ENCODE measurements at places on chromosomes 11 and 22.

- DNase-seq = no peak
These were observed 4.5 kb downstream of the NEAT1 start for GRCh38 chr11:65426839-65427690.

DNA sequence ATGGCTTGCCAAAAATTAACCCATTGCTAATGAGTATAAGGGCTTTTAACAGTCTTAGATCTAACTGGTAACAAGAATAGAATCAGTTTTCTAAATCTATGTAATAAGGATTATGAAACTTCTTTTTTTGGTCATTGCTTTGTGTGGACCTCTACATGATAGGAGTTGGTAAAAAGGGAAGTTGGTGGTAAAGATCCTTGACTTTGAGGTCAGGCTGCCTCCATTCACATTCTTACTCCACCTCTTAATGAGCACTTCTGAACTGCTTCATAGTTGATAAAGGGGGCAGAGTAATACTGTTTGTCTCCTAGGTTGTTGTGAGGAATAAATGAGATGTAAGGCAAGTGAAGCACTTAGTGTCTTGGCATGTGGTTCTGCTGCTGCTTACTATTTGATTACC lies 10.6 kb downstream of the EIF3M start:
- no peak for DNase-seq

DNA sequence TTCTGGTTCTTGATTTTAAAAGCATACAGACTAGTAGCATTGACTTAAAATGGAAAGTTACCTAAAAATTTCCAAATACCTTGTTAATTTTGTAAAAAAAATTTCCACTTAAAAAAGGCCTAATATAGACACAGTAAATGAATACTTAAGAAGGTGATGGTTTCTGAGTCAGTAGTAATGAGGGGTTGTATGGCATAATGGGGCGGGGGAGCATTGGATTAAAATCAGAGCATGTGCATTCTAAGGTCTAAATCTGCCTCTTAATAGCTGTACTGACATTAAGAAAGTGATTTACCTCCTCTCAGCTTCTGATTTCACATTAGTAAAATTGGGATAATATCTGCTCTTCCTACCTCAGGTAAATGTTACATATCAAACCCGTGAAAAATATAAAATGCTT lies 446.5 kb downstream of the AASDHPPT start:
- no peak for DNase-seq

- DNase-seq = no peak
These were observed 96.4 kb downstream of the CACNA1I start for GRCh38 chr22:39666926-39667325.

GRCh38 chr11:131993246-131993645 lies 622.8 kb downstream of the NTM start:
- no peak for DNase-seq

- no peak for DNase-seq
These were observed at the start of gene P2RX6 for GRCh38 chr22:21014726-21015465. Gene P2RX6 (plus strand): TSS chr22:21015165. CDS start chr22:21015175, 10 bp downstream.

DNA sequence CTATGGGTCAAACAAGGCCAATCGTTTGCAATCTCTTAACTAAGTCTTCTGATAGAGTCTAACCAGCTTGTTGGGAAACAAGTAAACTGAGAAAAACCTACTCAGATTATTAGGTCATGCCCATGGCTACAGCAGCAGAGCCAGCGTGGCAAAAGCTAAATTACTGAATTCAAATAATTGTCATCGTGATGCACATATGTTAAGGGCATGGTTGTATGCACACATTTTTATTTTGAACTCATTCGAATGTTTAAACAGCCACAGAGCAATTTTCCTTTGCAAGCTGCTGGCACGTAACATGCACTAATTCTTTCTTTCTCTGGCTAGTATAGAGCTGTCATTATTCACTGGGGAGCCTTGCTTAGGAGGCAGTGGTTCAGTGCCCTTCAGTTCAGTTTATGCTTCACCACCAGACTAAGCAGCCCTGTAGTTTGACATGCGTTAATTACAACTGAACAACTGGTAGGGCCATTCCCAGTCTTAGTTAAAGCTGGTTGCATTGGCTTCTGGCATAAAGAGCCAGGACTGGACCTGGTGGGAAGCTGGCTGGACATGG lies 396.4 kb downstream of the METTL15 start:
- DNase-seq = no peak

GRCh38 chr11:77322506-77322905 lies 21.0 kb upstream of the GDPD4 start:
- DNase-seq = no peak

GRCh38 chr22:28373831-28374230 lies 305.8 kb downstream of the TTC28 start:
- no peak for DNase-seq

GRCh38 chr22:26287382-26288225 lies 118.3 kb downstream of the SEZ6L start:
- no peak for DNase-seq

GRCh38 chr11:14275076-14275475 lies 83.9 kb downstream of the RRAS2 start:
- DNase-seq = no peak

DNA sequence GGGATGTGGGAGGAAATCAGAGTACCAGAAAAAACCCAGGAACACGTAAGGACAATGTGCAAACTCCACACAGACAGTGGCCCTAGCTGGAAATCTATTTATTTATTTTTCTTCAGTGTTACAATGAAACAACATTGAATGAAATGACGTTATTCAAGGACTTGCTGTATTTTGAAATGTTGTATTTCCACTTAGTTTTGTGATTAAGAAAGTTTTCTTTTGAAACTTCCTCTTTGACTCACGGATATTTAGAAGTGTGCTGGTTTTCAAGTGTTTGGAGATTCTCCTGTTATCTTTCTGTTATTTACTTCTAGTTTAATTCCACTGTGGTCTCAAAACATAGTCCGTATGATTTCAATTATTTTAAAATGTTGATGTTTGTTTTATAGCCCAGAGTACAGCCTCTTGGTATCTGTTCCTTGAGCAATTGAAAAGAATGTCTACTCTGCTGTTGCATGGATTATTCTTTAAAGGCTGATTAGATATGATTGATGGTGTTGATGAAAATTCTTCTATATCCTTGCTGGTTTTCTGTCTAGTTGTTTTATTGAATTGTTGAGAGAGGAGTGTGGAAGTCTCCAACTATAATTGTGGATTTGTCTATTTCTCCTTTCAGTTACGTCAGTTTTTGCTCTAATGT lies 141.0 kb downstream of the ARHGAP20 start:
- no peak for DNase-seq

DNA sequence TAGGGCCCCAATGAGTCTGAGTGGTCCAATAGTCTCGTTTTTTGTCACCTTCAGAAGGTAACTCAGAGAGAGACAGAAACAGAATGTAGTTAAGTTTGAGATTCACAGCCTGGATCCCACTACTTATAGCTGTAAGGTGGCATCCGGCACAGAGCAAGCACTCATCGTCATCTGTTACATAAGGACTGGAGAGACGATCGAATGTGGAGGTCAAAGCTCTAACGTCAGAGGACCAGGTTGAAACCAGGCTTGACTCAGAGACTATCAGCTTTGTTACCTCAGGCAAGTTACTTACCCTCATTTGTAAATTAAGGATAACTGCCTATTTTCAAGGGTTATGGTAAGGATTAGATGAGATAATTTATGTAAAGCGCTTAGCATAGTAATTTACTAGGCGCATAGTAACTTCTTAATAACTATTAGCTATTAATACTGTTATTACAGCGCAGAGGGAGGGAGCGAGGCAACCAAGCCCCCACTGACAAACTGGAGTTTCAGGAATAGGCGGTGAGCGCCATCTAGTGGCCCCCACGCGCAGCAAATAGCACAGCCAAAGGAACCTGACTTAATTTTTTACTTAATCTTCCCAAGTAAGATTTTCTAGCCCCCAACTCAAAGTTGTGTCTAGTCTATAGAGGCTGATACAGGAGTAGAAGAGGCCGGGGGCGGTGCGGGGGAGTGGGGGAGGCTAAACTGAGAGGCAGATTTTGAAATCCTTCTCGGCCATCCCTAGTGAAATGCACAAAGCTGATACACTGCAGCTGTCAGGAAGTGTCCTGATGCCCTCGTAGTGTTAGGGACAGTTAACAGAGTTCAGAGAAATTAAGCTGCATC lies 29.0 kb upstream of the API5 start:
- DNase-seq = peak; percentile 0

GRCh38 chr11:131893988-131894387 lies 523.6 kb downstream of the NTM start:
- DNase-seq = no peak

DNA sequence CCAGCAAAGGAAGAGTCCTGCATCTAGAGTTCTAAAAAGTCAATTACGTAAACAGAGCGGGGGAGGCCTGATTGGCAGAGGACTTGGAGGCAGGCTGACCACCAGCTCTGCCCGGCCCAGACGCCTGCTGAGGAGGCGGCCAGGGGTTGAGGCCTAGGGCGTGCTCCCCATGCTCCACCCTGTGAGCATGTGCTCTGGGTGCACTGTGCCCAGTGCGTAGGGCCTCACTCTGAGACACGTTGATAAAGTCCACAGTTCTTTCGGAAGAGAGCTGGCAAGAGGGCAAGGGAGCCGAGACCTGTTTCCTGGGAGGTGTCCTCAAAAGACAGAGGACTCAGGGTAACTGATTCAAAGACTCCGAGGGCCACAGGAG lies 25.2 kb downstream of the GRIK4 start:
- DNase-seq = no peak

Data from stimulated activated CD4-positive, alpha-beta T cell treated with anti-CD3 and anti-CD28 coated beads, TNF-alpha, amount 100 ng/mL, for 1 hour (primary cell).